C1 segment of cervical spinal cord (tissue), 14 donors: ENCODE measurements at places on chromosomes 2 and 18.

- no peak for DNase-seq
Observed at GRCh38 chr2:127581516-127582490, 46.3 kb downstream of the MYO7B start.

- DNase-seq: no peak
Observed at GRCh38 chr2:241576293-241576654, 17.7 kb downstream of the BOK start.

GRCh38 chr18:8705961-8706790, 820 bp downstream of the MTCL1 start:
- DNase-seq: no peak

GRCh38 chr2:182649316-182649715, 66.7 kb upstream of the DNAJC10 start:
- no peak for DNase-seq

DNA sequence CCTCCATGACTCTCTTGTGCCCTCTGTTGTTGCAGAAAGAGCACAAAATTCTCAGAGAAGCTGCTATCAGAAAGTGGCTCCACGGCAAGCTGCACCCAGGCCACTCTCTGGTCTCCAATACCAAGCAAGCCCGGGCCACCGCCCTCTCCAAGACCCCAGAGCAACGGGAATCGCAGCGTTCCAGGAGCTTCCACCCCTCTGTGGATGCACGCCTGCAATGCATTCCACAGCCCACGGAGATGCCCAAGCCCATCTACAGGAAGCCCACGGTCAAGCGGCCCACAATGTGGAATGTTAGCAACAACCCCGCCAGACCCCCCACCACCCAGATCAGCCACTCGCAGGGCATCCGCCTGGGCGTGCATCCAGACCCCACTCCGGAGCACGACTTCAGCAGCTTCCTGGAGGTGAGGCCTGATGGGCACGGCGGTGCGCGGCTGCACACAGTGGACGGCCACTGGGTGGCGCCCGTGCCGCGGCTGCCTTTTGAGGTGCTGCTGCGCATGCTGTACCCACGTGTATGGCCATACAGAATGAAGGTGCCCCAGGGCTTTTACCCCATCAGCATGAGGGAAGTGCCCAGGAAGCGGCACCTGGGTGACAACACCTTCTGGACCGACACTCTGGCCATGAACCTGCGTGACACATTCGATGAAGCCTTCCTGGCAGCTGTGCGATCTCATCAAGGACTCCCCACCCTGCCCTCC, 6.3 kb downstream of the ANKRD53 start:
- no peak for DNase-seq

DNA sequence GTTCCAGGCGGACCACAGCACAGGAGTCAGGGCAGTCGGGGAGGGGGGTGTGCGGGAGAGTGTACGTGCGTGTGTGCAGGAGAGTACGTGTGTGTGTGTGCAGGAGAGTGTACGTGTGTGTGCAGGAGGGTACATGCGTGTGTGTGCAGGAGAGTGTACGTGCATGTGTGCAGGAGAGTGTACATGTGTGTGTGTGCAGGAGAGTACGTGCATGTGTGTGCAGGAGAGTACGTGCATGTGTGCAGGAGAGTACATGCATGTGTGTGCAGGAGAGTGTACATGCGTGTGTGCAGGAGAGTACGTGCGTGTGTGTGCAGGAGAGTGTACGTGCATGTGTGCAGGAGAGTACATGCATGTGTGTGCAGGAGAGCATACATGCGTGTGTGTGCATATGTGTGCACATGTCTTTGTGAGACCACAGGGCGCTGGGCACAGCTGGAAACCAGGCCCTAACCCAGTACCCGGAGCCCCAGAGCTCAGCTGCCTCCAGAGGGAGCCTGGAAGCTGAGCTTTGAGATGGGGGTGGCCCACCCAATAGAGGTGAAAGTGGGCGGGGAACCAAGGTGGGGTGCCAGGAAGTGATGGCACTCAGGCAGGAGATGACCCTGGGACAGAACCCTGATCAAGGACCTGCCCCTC, 13.9 kb upstream of the KLHL30 start:
- no peak for DNase-seq

GRCh38 chr2:10302479-10303180, at the start of gene HPCAL1:
Gene HPCAL1, plus strand, starts transcription at chr2:10302904. Its CDS starts 116,854 bp downstream, at chr2:10419758.
- DNase-seq: peak; percentile 85

GRCh38 chr2:127219171-127220070, 678 bp downstream of the CYP27C1 start:
- no peak for DNase-seq

DNA sequence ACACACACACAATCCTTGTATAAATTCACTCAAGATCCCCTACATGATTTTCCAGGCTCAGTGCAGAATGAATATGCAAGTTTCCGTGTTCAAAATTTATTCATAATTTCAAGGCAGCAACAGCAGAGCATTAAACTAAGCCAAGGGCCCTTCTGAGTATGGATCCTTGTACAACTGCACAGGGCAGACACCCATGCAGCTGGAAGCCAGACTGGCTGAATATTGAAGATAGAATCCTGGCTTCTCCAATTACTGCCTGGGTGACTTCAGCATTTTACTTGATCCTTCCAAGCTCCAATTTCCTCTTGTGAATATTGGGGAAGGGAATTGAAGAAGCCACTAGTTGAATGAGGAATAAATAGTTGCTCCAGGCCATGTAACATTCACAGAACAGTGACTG, 267.9 kb upstream of the REG3G start:
- DNase-seq: no peak

DNA sequence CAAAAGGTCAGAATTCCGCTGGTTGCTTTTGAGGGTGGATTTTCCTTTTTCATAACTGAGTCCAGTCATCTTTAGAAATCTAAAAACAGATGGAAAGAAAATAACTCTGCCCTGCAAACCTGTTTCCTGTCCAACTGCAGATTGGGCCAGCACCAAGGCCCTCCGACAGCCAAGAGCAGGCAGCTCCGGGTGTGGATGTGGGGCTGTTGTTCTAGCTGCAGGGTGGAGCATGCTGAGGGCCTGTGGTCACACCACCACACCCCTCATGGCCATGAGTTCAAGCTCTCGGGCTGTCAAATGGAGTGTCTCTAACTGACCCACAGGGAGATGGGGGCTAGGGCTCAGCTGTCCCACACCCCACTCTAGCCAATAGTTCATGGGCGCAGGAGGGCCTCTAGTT, 69.3 kb upstream of the BZW1 start:
- DNase-seq: no peak

DNA sequence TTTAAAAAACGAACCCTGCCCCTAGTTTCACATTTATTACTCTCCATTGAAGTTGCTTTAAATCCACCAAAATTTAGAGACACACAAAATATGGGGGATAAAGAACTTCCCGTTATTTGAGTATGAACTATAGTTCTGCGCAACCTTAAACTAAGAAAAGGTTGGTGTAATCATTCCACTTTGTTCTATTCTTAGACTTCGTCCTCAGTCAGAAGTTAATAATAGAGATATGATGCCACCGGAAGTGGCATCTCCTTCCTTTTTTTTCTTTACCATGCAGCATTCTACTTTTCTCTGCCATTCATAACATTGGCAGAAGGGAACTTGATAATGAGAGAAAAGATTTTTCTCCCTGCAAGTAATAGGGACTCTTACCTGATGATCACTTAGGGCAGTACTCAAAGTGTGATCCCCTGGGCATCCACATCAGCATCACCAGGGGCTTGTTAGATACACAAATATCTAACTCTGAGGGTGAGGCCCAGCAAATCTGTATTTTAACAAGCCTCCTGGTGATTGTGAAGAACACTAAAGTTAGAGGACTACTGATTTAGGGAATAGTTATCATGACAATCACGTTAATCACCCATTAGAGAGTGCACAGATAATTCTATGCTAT, 147.7 kb upstream of the DTNA start:
- DNase-seq: no peak

DNA sequence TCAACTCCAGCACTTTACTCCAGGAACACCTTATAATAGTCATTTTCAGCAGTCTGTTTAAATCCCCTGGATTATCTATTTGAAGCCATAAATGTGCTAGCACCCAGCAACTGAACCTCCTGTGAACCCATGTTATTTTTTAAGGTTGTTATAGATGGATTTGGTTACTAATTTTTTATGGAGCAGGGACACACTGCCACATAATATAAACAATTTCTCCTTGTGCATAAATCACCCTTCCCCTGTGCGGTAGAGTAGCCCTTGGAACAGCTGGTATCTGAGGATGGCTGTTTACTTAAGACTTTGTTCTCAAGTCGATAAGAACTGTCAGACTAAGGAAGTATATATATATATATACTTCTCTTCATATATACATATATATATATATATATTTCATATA, 367.4 kb downstream of the EPHA4 start:
- DNase-seq: no peak

DNA sequence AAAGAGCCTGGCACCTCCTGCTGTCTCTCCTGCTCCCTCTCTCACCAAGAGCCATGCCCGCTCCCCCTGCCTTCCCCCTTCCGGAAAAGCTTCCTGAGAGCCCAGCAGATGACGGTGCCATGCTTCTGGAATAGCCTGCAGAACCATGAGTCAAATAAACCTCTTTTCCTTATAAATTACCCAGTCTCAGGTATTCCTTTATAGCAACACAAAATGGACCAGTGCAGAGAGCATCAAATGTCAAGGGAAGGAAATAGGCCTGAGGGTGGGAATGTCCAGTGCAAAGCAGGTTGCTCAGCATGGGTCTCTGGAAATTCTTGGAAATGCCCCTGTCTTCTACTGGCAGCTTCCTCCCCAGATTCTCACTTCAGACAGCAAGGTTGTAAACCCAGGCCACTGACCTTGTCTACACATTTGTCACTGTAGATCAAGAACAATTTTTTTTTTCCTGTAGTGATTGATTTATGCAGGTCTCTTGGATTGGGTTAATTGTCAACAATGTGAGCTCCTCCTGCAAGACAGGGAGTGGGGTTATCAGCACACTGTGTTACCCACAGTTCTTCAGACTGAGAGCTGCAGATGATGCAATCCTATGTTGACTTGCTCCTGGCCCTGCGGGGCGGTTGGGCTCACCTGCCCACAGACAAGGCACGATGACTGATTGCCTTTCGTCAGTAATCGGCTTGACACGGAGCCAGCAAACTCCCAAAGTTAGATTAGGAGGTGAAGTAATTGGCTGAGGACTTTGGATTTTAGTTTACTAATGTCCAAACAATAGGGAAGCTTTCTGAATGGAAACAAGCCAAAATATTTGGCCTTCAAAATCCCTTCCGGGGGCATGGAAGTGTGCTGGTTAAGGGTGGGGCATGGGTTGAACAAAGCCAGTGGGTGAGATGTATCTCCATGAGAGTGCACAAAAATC, 5.4 kb upstream of the BOD1L2 start:
- no peak for DNase-seq

DNA sequence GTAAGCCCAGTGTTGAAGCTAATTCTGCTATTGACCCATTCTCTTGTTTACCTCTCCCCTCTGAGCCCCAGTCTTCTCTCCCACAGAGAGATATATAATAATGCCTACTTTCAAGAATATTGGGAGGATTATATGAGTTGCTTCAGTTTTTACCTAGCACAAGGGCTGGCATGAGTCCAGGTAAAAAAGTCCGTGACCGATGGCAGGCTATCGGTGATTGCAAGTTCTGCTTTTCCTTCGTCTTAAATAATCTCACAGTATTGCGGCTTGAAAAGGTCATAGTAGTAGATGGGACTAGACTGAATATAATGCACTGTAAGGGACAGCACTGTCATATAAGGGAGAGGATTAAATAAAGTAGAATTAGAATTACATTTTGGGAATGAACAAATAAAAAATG, 77.6 kb downstream of the KIF5C start:
- no peak for DNase-seq

DNA sequence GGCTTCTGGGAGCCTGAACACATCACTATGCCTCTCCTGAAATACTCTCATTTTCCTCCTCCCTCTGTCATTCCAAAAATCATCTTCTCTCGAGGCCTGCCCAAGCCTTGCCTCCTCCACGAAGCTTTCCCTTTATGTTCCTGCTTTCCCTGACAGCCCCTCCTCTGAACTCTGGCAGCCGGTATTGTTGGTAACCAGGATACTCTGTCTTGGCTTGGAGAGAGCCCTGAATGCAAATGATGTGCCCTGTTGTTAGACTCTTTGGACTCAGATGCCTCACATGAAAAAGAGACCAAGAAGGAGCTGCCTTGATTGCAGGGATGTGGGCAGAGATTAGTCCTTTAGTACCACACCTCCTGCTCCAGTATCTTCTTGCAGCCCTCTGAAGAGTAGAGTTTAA, 138.5 kb upstream of the DLX2 start:
- no peak for DNase-seq

GRCh38 chr2:14221466-14221865, 411.1 kb upstream of the LRATD1 start:
- DNase-seq: no peak

- no peak for DNase-seq
Observed at GRCh38 chr18:58058720-58059119, 14.7 kb downstream of the NEDD4L start.

GRCh38 chr2:6933911-6934310, 16.7 kb downstream of the RNF144A start:
- DNase-seq: no peak

- no peak for DNase-seq
Observed at GRCh38 chr2:176096243-176096985, 3.2 kb upstream of the HOXD12 start.

- DNase-seq: no peak
Observed at GRCh38 chr2:190478572-190479195, 55.8 kb downstream of the NEMP2 start.

GRCh38 chr18:72470391-72470790, 73.8 kb downstream of the CBLN2 start:
- DNase-seq: no peak

DNA sequence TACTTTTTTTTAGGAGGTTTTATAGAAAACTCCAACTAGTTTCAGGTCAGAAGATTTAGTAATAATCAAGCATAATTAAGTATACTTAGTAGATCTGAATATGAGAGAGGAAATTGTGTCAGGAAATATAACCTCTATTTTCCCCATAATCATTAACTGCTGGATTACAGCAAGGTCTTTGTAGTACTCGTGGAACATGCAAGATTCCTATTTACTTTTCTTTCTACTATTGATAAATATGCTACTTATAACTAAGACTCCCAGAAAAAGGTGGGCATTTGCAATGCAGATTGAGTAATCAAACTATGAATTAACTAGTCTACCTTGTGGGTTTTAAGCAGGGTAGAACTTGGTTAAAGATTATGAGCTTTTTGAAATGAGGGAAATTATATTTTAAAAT, 570.1 kb downstream of the LRP1B start:
- DNase-seq: no peak

DNA sequence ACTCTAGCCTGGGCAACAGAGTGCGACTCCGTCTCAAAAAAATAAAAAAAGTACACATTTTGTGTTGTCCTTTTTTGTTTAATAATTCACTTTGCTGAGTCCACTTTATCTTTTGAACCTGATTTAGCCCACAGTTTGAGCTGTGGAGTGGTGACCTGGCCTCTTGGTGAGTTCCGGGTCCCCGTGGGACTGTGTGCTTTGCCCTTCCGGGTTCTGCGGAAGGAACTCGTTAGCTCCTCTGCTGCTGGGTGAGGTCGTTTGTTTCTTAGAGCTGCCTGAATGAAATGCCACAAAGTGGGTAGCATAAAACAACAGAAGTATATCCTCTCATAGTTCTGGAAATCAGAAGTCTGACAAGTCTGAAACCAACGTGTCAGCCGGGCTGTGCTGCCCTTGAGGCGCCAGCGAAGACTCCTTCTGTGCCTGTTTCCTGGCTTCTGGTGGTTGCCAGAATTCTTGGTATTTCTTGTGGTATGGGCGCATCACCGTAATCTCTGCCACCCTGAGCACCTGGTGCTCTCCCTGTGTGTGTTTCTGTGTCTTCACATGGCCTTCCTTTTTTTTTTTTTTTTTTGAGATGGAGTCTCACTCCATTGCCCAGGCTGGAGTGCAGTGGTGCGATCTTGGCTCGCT, 3.5 kb downstream of the EFHD1 start:
- no peak for DNase-seq

GRCh38 chr18:9366126-9366714, 31.6 kb downstream of the TWSG1 start:
- DNase-seq: peak; percentile 5
